Left hindlimb (tissue), 1 donor: ENCODE measurements at places on chromosomes 16 and 17.

DNA sequence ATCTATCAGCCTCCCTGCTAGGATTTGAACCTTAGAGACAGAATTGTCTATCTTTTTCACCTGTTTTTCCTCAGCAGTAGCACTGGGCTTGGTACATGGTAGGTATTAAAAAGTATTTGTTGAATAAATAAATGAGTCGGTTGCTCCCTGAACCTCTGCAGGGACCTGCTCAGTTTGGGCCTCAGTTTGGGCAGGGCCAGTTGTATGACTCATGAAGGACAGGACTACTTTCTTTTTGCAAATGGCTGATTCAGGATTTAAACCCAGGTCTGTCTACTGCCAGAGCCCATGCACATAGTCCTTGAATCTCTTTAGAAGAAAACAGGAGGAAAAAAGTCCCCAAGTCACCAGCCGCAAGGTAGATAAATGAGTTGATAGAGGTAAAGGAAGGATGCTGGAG lies 3.1 kb downstream of the MMP2 start:
- no peak for DNase-seq

- DNase-seq = no peak
Measured at GRCh38 chr17:35856603-35857002, 12.1 kb downstream of the HEATR9 start.

GRCh38 chr16:1572673-1573072 lies 39.2 kb downstream of the IFT140 start:
- no peak for DNase-seq

DNA sequence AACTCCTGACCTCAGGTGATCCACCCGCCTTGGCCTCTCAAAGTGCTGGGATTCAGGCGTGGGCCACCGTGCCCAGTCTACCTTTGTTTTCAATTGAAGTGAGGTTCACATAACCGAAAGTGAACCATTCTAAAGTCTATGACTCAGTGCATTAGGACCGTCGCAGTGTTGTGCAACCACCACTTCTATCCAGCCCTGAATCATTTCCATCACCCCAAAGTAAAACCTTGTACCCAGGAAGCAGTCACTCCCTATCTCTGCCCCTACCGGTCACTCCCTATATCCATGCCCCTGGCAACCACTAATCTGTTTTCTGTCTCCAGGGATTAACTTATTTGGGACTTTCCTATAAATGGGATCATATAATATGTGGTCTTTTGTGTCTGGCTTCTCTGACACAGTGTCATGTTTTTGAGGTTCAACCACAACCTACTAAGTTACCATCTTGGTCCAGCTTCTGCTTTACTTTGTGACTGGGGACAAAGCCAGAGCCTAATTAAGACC lies 28.3 kb upstream of the CDC42EP4 start:
- no peak for DNase-seq
